Effector memory CD8-positive, alpha-beta T cell (primary cell): ENCODE measurements at places on chromosomes 6 and 20.

DNA sequence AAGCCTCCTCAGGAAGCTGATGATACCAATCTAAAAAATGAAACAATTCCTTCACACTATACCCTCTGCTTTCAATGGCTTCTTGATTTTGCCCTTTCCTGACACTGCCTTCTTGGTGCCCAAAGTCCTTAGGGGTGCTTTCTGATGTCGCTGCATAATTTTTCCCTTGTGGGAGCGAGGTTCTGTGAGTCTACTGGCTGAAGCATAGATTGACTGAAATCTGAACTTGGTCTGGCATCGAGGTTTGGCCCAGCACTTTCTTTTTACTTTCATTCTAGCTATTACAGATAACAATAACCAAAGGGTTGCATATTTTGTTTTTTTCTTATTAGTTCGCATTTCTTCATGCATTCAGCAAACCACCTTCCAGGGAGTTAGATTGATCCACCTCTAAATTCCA lies 65.8 kb downstream of the E2F3 start:
- DNase-seq = no peak

GRCh38 chr20:37544386-37544785 lies 16.7 kb upstream of the BLCAP start:
- DNase-seq = no peak

- DNase-seq = no peak
Measured at GRCh38 chr6:3939964-3940363, 90.8 kb downstream of the FAM50B start.

GRCh38 chr6:56055081-56055704 lies 179.8 kb upstream of the BMP5 start:
- DNase-seq = no peak

DNA sequence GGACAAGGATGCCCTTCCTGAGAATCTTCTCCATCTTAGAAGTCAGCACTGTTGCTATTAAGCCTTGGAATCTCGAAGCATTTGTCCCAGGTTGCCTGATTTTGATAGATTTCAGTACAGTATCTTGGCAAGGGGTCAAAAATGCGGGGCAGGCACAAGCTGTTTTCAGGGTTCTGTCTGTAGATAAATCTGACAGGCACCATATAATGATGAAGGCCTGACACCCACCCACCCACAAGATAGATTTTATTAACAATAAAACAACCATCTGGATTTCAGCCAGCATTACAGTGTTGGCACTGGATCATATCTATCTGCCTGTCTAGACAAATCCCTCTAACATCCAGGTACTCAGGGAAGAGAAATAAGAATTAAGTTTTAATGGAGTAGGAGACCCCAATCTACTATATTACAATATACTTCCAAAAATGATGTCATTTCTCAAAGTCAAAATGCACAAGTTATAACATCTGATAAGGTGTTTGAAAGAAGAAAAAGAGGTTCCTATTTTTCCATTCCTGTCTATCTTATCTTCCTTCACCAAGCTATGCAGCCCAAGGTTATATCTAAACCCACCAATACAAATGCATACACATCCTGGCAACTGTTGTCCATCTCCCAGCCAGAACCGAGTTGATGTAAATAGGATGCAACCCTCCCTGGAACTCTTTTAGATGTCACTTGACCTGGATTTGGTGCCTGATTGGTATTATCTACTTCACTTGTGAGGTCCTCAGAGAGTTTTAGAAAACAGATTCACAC lies 10.7 kb downstream of the NEDD9 start:
- no peak for DNase-seq

- DNase-seq = no peak
Measured at GRCh38 chr6:125279961-125280360, 21.8 kb downstream of the HDDC2 start.

GRCh38 chr20:45892049-45892825 lies 1.1 kb downstream of the CTSA start:
- DNase-seq = no peak

- DNase-seq = no peak
Measured at GRCh38 chr6:11535801-11536230, 1.7 kb upstream of the TMEM170B start.
